ENCODE measurements at places on chromosomes 5 and 9. TPM values are rescaled to one million over a fixed set of nuclear protein-coding genes. Genes with fewer than 3 reads are reported as not detected.

DNLZ gene
- total RNA-seq = 30.0 TPM

DNA sequence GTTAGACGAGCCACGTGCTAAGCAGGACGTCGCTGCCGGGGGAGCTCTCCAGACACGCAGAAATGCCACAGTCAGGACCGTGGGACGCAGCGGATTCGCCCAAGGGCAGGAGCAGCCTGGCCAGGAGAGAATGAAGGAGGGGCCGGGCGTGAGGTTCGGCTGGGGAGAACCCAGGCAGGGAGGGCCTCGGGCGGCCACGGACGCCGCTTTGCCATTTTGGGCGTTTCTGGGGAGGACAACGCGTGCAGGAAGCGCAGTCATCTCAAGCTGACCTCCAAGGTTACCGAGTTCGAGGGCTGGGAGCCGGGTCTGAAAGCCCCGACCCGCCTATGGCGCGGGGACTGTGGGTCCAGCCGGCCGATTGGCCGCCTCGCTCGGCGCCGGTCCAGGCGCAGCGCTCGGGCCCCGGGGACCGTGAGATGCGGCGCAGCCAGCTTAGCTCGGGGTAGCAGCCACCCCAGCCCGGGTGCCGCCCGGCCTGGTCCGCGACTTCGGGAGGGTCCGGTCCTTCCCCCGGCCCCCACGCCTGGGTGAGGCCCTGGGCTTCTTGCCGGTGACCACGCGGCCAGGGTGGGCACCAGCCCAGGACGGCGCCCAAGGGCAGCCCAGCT is 760 bp upstream of the MAN1B1 start:
- no peak for DNase-seq

OR1Q1 gene
- not detected for total RNA-seq

SCGB3A1 gene
- total RNA-seq = not detected

GRCh38 chr5:92565673-92566072 is 1015.3 kb downstream of the NR2F1-AS1 start:
- no peak for DNase-seq

DNA sequence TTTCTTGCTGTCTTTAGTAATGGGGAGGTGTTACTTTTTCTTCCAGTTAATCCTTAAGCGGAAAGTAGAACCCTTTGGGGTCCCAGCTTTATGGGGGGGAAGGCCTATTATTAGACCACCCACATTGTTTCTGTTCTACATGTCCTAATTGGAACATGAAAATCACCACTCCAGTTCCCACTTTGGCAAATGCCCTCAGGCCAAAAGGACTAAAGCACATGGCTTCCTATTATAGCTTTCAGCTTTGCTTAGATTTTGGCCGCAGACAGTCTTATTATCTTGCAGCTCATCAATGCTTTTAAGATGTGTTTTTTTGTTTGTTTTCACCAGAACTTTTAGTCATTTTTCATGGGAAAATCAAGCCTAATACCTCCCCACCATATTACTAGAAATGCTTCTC is 296.8 kb upstream of the ANKH start:
- no peak for DNase-seq
